ENCODE measurements at places on chromosomes 1 and 21.

DNA sequence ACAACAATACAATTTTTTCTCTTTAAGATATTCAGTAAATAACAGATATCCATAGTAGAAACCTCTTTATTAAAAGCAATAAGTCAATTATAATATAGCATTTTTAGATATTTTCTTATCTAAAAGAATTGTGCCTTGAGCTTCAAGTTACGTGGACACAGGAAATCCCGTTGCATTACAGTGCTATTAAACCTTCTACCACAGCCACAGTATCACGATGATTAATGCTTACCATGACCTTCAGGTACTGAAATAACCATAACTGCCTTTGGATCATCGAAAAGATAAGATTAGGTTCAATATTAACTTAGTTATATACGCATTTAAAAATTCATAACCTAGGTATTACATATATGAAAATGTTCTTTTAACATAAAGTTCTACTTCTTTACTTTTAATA is 17.9 kb downstream of the B3GALNT2 start:
- DNase-seq = no peak

DNA sequence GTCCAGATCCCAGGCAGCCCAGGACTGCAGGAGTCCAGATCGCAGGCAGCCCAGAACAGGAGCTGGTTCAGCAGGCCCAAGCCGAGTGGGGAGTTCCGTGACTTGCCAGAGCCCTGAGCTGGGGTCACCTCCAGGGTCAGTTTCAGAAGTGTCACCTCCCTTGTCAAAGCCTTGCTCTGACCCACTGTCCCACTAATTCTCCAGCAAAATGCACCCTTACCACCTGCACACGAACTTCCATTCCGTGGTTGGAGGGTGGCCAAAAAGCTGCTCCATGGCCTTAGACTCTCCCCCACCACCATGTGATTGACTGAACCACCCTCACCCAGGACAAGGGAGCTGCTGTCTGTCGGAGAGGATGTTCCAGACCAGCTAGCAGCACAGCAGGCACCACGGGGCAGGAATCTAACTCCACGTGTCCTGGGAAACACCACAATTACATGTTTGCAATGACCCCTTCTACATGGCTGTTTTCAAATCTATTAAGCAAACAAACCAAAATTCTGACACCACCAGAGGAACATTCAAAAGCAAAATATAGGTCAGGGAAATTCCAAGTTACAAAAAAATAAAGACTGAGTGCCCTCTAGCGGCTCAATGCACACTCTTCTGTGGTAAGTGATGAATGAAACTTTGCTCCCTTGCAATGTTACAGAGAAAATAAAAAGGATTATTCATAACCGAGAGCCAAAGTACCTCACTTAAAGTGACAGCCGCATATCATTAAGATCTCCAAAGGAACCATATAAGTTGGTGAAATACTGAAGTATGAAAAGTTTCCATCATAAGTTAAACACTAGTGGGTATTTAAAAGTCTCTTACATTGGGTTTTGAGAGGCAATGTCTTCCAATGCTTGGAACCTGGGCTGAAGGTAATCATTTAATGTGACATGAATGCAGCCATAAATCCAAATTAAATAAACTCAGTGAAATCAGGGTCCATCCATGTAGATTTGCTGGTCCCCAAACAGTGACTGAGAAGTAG is 76.3 kb downstream of the NPHP4 start:
- DNase-seq = no peak

DNA sequence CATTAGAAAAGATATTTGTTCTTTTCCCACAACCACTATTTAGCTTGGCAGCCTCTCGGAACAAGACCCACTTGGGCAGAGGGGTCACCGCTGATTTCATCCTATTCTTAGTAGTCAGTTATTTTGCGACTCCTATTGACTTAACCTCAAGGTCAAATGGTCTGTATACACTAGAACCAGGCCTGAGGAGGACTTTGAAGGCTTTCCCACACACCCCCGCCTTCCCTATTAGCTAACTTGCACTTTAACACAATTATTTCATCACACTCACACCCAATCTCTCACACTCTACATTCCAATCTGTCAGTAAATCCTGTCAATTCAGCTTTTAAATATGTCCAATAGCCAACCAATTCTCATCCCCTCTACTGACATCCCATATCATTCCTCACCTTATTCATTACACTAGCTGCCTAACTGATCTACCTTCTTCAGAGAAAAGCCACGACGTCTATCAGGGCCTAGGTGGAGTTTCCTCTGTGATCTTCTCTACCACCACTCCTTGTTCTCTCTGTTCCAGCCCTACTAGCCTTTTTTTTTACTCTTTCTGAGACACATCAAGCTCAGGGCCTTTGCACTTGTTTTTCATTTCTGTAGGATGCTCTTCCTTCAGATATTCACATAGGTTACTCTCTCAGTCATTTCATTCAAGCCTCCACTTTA is 1.0 kb upstream of the NIBAN1 start:
- no peak for DNase-seq

GRCh38 chr21:14554948-14555347 is 8.8 kb upstream of the SAMSN1 start:
- DNase-seq = no peak

DNA sequence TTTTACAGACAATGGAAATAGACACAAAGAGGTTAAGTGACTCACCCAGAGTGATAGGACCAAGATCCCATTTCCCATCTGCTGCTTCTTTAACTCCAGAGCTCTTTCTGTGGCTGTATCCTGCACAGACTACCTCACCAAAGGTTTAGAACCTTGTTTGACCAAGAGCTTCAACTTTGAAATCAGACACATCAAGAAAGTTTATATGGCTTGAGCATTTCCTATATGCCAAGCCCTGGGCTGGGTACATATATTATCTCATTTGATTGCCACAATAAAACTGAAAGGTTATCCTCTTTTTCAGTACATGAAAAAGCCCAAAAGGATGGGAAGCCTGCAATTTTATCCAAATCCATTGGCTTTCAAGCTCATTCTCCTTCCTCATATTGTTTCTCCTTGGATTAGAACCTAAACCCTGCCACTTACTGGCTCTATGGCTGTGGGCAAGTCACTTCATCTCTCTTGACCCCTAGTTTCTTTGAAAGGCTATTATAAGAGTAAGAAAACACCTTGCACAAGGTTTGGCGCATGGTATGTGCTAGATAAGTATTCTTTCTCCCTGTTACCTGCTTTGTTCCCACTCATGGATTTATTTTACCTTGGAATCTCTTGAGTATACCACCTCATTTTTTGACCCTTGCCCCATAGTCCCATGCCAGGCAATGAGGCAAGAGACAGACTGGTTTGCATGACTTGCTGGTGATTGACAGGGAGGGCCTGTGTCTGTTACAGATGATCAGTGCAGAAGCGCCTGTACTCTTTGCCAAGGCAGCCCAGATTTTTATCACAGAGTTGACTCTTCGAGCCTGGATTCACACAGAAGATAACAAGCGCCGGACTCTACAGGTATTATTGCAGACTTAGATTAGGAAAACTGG is 34.5 kb upstream of the KCNQ4 start:
- DNase-seq = no peak

DNA sequence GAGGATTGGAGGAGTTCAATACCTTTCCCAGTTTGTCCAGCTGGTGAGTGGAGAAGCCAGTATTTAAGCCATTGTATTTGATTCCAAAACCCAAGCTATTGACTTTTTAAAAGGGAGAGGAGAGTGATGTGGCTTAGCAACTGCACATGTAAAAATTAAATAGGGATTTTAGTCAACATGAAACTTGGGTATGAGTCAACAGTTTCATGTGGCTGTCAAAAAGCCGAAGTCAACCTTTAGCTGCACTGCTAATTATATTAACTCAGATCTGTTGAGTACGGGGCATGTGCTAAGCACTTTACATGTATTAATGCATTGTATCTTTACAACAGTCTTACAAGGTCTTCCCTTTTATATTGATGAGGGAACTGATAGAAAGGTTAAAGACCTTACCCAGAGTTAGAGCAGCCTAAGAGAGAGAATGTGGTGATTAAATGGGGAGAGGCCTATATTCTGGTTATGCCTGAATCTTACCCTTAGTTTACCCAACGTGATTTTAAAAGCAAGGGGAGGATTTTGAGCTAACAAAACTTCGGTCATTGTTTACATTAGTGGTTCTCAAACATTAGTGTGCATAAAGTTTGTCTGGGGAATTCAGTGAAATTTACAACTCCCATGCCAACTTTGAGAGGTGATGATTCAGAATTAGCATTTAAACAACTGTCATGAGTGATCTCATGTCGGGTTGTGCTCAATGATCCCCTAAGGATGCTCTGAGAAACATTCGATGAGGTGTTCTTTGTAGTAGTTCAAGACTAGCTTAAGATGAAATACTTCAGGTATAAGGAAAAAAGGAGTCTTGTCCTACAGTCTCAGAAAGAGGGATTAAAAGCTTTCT is 6.9 kb upstream of the SLC35F3 start:
- no peak for DNase-seq

DNA sequence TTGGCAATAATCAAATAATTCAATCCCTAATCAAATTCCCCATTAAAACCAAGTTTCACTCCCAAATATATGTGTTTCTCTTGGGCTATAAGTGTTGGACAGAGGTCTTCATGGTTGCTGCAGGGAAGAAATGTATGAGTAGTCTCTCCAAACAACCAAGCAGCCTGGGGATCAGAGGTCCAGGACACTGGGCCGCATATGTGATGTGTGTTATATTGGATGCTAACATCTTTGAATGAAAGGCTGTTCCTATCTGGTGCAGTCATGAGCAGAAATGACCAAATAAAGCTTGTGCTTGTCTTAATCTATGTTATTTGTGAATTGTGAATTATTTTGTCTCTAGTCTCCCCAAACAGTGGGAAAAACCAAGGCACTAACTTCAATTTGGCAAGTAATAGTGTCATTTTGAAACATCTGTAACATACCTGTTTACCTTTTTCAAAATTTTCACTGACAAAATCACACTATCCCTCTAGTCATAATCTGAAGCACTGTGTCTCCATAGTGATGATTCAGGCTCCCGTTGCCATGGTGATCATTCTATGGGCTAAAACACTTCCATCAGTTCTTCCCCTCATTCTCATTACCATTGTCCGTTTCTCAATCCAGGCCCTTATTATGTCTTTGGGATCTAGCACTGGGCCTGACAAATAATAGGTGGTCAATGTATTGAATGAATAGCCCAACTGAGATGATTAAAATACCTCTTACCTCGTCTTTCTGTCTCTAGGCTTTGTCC is 12.5 kb upstream of the TADA1 start:
- DNase-seq = no peak

GRCh38 chr1:202164271-202165037 is 4.1 kb upstream of the PTPN7 start:
- DNase-seq = no peak

- DNase-seq = no peak
Observed at GRCh38 chr1:24126018-24126671, 14.2 kb upstream of the MYOM3 start.

DNA sequence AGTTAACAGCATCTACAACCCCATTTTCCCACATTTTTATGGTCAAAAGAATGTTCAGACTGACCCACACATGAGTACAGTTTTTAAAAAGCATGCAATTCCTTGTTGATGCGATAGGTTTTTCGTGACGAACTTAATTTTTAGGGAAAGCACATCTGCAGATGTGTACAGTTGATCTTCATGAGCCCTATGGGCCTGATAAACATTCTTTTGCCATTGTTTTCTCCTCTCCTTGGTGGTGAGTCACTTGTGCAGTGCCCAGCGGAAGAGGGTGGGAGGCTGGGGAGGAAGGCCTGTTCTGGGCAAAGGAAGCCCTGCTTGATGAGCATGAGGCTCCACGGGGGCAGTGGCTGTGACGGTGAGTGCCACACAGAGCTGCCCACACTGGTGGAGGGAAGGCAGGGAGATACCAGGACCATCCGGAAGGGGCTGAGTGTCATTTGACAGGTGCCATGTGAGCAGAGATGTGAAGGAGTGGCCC is 5.3 kb downstream of the ARF1 start:
- DNase-seq = no peak

DNA sequence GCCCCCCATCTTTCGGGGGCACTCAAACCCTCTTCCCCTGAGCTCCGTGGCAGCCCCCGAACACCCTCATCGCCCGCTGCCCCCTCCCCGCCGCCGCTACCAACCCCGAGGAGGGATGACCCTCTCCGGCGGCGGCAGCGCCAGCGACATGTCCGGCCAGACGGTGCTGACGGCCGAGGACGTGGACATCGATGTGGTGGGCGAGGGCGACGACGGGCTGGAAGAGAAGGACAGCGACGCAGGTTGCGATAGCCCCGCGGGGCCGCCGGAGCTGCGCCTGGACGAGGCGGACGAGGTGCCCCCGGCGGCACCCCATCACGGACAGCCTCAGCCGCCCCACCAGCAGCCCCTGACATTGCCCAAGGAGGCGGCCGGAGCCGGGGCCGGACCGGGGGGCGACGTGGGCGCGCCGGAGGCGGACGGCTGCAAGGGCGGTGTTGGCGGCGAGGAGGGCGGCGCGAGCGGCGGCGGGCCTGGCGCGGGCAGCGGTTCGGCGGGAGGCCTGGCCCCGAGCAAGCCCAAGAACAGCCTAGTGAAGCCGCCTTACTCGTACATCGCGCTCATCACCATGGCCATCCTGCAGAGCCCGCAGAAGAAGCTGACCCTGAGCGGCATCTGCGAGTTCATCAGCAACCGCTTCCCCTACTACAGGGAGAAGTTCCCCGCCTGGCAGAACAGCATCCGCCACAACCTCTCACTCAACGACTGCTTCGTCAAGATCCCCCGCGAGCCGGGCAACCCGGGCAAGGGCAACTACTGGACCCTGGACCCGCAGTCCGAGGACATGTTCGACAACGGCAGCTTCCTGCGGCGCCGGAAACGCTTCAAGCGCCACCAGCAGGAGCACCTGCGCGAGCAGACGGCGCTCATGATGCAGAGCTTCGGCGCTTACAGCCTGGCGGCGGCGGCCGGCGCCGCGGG is 837 bp downstream of the FOXD3 start:
- peak; percentile 55 for DNase-seq

GRCh38 chr21:36163750-36164741 is 7.4 kb downstream of the DOP1B start:
- no peak for DNase-seq

- no peak for DNase-seq
Observed at GRCh38 chr1:68590473-68590872, 93.6 kb upstream of the DEPDC1 start.

DNA sequence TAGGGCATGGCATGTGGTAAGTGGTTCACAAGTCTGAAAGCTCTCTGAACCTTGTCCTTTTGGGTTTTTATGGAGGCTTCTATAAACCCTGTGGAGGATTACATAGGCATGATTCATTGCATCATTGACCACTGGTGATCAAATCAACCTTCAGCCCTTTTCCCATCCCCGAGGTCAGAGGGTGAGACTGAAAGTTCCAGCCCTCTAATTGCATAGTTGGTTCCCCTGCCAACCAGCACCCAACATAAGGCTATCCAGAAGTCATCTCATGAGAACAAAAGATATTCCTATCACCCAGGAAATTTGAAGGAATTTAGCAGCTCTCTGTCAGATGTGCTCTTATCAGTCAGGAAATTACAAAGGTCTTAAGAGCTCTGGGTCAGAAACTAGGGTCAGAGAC is 89.5 kb upstream of the ARTN start:
- no peak for DNase-seq

- DNase-seq = no peak
Observed at GRCh38 chr21:46428286-46428685, 30.4 kb upstream of the DIP2A start.
